Karpas-422 (cell line): ENCODE measurements at places on chromosomes 6 and 20. TPM values are rescaled to one million over a fixed set of nuclear protein-coding genes. Genes with fewer than 3 reads are reported as not detected.

Gene DEF6
- 31.3 and 69.9 TPM in 2 replicates for total RNA-seq

Gene PLG
- 0.32 TPM in 1 of 2 replicates, not detected in the other for total RNA-seq

Gene CDH4
- not detected in 2 replicates for total RNA-seq

Gene PKIB
- total RNA-seq: 0.32 and 1.7 TPM in 2 replicates

Gene C6orf58
- not detected in 2 replicates for total RNA-seq

Gene FUT9
- not detected in 2 replicates for total RNA-seq
